ENCODE measurements at places on chromosomes 16 and 17.

DNA sequence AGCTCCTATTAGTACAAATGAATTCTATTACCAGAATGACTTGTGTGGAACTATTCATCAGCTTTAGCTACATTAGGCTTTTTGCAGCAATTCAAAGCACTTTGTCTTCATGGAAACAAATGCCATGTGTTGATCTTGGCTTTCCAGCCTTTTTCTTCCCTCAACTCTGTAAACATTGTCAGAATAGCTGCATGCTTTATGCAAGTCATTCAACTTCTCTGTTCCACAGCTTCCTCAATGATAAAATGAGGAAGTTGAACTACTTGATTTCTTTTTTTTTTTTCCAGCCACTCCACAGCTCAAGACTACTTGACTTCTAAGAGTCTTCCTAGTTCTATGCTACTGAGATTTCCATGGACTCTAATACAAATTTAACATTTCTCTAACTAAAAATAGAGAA lies 41.1 kb downstream of the KIAA0753 start:
- peak; percentile 55 for DNase-seq

DNA sequence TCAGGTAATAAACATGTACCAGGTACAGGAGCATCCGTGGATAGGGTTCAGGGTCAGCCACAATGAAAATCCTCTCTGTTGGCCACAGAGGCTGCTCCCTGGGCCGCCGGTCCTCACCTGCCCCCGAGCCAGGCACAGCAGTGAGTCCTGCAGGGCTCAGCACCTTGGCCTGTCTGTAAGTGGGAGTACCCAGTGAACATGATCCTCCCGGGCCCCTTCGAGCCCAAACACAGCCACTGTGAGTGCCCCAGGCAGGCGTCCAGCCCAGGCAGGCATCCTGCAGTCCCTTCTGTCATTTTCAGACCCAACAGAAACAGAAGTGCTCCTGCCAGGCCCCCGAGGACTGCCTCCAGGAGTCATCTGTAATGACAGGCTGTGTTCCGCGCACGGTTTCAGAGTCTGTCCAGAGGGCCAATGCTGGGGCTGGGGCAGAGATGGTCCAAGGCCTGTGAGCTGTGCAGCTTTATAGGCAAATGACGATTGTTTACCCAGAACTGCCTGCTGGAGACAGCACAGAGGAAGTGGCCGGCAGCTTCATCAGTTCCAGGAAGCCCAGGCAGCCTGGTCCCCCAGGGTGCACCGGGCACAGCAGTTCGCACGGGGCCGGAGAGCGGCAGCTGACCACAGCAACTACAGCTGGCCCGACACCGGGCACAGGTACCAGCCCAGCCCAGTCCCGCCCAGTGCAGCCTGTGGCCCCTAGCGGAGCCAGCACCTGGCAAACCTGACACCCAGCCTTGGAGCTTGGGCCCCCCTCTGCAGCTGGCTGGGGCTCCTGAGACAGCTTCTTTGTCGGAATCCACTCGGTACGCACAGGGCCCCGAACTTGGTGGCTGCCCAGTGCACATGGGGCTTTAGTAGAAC lies 13.2 kb downstream of the SLC7A5 start:
- peak; percentile 74 for DNase-seq

DNA sequence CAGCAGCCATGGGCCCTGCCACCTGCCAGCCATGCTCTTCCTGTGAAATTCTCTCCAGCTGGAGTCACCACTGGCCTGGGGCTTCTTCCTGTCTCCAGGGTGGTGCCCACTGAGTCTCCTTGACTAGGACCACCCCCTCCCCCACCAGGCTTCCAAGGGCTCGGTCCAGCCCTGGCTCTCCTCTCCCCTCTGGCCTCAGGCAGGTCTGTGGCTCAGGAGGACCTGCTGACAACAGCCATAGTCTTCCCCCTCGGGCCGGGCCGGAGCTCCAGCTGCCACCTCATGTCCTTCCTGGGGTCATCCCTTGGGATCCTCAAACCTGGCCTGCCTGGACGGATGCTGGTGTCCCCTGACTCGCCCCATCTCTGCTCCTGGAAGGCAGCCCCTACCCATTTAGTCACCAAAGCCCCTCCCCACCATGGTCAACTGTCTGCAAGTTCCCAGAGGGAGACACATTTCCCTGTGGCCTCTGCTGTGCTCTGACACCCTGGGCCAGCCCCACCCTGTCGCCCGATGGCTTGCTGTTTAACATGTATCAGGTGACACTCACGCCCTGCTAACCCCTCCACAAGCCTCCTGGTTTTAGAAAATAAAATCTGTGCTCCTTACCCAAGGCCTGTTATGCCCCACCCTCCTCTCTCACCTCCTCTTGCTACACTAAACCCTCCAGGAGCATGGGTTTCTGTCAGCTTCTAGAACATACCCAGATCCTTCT lies 186.2 kb downstream of the RBFOX3 start:
- no peak for DNase-seq

DNA sequence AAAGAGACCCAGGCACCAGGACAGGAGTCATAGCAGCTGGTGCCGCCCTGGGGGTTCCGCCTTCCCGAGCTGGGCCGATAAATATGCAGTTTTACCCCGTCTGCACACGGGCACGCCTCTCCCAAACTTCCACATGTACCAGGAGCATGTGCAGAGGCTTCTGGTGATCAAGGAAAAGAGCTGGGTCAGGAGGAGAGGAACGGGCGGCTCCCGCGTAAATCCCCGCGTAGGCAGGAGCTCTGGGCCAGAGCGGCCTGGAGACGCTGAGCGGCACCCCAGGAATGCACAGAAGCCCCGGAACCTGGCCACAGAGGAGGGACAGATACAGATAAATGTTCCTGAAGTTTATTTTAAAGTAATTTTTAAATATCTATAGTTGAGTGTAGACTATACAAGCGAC lies 46.6 kb upstream of the METRNL start:
- no peak for DNase-seq

DNA sequence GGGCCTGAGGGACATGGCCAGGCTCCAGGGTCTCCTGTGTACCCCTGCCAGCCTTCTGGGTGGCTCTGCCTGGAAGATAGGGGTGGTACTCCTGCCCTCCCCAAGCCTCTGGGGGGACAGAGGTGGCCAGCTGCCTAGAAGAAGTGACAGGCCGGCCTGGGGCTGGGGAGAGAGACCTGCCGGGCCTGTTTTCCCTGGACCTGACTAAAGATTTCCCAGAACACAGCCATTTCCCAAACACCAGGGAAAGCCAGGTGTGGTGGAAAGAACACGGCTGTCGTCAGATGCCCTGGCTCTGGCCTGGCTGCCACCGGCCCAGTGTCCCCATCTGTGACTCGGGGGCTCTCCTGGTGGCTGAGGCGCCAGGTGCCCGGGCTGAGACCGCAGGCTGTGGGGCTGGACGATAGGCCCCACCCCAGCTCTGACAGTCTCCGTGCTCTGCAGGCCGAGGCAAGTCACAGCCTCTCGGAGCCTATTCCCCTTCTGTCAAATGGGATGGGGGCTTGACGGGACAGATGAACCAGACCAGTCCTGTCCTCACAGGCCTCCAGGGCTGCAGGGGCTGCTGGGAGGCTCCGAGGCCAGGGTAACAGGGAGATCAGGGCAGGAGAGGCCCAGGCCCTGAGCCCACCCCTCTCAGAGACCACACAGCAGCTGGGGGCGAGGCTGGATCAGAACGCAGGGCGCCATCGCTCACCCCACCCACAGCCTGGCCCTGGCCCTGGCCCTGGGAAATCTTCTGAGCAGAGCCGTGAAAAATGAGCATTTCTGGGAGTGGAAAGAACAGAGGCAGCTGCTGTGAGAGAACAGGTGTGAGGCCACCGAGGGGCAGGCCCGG lies 33.1 kb downstream of the CTU2 start:
- DNase-seq = no peak

GRCh38 chr16:21274172-21274726 lies 3.8 kb downstream of the CRYM start:
- DNase-seq = no peak

DNA sequence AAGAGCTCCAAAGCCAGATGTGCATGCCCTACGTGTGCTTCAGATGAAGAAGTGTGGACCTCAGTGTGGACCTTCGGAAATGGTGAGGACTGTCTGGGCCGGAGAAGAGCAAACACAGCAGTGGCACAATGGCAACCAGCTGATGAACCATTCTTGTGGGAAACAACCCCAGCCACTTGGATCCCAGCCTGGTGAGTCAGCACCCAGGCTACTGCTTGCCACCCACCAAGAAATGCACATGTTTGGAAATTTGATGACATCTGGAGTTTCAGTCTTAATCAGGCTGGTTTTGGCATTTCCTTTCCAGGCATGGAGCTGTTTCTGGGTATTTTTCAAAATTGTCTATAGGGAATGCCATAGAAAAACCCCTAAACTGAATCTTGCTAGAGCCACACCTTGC lies 42.7 kb downstream of the DYNLRB2 start:
- no peak for DNase-seq

DNA sequence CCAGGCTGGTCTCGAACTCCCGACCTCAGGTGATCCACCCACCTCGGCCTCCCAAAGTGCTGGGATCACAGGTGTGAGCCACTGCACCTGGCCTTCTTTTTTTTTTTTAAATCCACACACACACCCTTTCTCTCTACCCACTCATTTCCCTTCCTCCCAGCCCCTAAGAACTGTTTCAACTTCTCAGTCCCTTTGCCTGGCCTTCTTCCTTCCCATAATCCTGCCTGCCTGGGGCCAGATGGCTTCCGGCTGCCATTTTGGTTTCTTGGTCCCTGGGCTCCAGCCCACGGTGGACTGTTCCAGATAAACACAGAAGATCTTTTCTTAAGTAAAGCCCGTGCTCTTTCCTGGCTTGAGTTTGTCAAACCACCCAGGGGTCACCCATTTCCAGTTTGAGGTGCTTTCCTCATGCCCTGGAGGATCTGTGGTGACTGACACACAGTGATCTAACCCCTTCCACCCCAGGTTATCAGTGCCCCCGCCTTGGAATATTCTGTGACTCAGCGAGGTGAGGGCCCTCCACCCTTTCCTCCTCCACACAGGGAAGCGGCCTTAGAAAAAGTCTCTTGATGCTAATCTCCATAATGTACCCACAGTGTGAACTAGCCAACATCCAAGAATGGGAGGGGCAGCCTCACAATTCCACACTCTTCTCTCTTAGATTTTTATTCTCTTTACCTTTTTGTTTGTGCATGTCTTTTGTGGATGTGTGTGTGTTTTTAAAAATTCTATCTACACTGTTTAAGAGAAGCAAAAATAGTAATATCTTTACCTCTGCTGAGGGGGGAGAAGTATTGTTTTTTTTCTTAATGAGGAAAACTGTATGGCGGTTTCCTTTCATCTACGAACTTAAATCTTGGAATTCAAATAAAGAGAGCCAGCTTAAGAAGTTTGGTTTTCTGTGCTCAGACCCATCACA lies 60.0 kb downstream of the CRISPLD2 start:
- DNase-seq = no peak

- DNase-seq = no peak
These were observed 6.6 kb upstream of the SPAG7 start for GRCh38 chr17:4974115-4974670.

GRCh38 chr16:89343501-89344457 lies 126.3 kb downstream of the ZNF778 start:
- no peak for DNase-seq

- peak; percentile 46 for DNase-seq
These were observed 114.9 kb downstream of the TRIM37 start for GRCh38 chr17:58991718-58992331.

DNA sequence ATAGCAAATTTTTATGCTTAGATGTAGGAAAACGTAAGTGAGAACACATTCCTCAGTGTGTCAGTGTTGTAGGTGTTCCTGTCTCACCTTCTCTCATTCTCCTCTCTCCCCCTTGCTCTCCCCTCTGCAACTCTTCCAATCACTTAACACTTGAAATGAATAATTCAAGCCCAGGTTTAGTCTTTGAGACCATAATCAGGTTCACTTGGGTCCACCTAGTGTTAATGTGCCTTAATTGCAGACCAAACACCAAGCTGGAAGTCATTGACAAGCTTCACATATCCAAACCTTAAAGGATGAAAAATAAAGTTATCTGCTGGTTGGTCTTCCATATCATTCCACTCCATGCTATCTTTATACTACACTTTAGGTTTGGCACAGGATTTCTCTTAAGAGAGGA lies 37.0 kb downstream of the STXBP4 start:
- DNase-seq = peak; percentile 30

GRCh38 chr17:81837641-81838040 lies 2.8 kb upstream of the PPP1R27 start:
- no peak for DNase-seq

DNA sequence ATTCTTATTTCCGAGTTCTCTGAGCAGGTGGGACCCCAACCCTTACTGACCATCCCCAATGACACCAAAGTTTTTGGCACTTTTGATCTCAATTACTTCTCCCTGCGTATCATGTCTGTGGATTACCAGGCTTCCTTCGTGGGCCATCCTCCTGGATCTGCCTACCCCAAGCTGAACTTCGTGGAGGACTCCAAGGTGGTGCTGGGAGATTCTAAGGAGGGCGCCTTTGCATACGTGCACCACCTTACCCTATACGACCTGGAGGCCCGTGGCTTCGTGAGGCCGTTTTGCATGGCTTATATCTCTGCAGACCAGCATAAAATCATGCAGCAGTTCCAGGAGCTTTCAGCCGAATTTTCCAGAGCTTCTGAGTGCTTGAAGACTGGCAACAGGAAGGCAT lies 868 bp downstream of the SMCR8 start:
- DNase-seq = no peak

DNA sequence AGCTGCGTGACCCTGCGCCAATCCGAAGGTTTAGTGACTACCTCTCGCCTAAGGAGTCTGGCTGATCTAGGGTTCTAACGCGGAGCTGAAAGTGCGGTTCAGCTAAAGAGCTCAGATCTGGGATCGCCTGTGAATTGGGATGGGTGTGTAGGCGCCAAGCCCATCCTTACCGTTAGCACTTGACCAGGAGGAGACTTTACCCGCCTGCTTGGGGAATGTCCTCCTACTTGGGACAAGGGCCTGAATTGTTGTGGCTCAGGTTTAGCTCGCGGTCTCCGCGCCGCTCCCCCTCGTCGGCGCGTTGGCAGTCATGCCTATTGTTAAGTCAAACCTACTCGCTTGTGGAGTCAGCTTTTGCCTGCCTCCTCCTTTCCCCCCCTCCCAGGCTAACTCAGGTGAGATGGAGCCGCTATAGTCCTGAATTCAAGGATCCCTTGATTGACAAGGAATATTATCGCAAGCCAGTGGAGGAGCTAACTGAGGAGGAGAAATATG lies 480 bp downstream of the MRPS7 start:
- peak; percentile 75 for DNase-seq

DNA sequence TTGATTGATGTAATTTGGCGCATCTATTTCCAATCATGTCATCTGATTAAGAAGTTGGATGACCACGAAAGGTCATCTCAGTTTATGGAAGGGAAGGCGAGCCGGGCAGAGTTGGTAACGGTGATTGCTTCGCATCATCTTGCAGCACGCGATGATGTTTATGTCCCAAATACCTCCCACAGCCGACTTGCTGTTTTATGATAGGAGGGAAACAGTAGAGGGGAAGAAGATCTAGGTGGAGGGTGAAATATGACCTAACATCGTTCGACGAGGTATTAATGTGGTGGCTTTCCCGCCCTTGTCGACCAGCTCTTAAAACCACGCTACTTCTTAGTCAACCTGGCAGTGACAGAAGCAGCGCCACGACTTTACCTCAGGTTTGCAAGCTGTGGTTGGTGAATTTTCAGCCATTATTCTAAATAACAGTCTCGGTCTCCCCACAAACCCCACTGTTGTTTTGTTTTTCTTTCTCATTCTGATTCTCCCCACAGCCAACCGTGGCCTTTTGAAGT lies 805 bp upstream of the TANC2 start:
- no peak for DNase-seq

Measured in DMS53 (cell line).